ENCODE measurements at places on chromosomes 4 and X.

GRCh38 chr4:170623899-170624298, 534.1 kb upstream of the AADAT start:
- no peak for DNase-seq

DNA sequence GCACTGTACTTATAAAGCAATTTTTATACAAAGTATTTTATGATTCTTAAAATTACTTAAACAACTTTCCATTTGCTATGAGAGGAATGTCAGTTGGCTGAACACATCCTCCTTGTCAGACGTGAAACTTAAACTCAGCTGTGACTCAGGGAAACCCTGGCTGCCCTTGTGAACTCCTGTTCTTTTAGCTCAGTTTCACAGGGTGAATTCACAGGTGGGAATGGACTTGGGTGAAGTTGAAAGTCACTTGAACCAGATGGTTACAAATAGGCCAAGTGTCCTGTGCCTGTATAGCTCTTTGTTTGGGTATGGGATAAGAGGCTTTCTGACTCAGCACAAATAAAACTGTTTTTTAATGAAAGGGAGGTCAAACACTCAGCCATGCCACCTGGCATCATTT, 67.4 kb upstream of the FAM47B start:
- DNase-seq: no peak

- no peak for DNase-seq
Observed at GRCh38 chr4:89161841-89162240, 50.5 kb downstream of the TIGD2 start.

GRCh38 chr4:38925492-38926413, 58.1 kb downstream of the FAM114A1 start:
- DNase-seq: no peak

- no peak for DNase-seq
Observed at GRCh38 chrX:47221756-47222155, 3.3 kb downstream of the CDK16 start.

DNA sequence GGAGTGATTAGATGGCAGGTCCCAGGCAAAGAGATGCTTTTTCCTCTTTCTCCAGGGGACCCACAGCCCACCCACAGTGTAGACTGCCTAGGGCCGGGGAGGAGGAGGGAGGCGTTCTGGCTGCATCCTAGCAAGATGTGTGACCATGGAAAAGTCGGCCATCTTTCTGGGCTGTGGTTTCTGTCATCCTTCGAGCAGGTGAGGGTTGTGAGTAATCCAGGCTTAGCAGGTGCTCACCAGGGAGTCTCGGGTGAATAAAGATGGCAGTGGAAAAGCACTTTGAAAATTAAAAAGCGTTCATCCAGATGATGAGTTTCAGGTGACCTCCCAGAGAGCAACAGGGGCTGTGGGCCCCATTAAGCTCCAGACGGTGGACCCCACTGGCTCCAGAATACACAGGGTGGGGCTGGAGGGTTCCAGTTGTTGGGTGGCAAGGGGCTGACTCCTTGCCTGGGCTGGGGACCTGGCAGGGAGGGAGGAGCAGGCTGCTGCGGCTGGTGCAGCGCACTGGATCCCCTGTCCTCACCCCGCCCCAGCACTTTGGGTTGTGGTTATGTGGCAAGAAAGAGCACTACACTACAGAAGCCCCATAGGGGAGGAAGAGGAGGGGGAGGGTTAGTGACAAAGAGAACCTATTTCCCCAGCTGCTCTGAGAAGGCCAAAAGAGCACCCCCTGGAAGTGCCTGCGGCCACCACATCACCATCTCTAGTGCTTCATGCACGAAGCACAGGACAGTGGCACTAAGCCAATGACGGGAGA, 23.7 kb downstream of the ELF4 start:
- DNase-seq: peak; percentile 54

GRCh38 chrX:101025126-101025525, 26.8 kb downstream of the TRMT2B start:
- DNase-seq: no peak

DNA sequence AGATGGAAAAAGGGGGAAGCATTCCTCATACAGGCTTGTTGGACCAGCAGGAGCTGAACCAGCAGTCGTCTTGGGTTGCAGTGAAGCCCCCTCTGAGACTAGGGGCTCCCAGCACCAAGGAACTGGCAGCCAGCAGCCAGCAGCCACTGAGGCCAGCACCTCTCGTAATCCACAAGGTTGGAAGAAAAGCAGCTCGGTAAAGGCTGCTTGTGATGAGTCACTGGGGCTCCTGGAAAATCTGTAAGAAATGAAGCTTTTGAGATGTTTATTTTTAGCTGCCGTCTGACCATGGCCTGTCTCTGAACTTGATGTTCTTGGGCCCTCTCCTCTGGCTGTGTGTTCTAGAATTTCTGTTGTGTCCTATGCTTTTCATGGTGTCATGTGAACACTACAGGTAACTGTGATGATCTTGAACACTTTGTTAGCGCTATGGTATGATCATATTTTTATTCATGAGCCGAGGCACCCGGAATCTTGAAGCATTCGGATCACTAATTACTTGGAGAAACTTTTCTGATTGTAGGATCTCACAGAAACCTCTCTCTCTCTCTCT, 18.6 kb downstream of the CLCN4 start:
- no peak for DNase-seq

All from stimulated activated CD4-positive, alpha-beta T cell treated with anti-CD3 and anti-CD28 coated beads, Interleukin-2, amount 100 ng/mL, for 24 hours (primary cell).